ENCODE measurements at places on chromosomes 16 and 17.

- DNase-seq: peak; percentile 54
Measured at GRCh38 chr17:81481073-81481799, 31.4 kb downstream of the ACTG1 start.

DNA sequence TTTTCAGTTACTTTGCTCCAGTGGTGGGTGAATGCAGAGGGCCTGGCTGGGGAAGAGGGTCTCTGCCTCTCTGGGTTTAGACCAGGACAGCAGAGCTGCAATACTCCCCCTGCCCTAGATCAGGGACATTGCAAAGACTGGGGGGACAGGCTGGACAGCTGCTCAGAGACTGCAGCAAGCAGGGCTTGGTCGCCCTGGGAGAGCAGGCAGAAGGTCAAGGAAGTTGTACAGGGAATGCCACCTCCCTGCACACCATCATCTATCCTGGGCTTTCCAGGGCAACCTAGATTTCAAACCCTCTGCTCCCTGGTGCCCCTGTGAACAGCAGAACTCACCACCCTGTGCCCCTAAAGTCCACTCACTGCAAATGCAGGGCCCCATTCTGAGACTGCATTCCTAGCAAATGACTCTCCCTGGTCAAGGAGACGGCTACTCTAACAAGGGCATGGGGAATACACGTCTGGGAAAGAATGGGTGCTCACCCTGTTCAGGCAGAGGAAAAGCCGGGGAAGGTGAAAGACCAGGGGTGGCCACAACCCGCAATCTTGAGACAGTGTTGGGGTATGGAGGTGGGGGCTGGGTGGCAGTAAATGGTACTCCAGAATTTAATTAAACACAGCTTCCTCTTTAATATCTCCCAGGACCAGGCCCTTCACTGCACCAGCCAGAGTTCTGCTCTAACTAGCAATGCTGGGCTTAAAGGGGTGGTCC is 1.0 kb downstream of the KIFC3 start:
- no peak for DNase-seq

GRCh38 chr16:11407047-11407982 is 62.1 kb downstream of the RMI2 start:
- peak; percentile 69 for DNase-seq

DNA sequence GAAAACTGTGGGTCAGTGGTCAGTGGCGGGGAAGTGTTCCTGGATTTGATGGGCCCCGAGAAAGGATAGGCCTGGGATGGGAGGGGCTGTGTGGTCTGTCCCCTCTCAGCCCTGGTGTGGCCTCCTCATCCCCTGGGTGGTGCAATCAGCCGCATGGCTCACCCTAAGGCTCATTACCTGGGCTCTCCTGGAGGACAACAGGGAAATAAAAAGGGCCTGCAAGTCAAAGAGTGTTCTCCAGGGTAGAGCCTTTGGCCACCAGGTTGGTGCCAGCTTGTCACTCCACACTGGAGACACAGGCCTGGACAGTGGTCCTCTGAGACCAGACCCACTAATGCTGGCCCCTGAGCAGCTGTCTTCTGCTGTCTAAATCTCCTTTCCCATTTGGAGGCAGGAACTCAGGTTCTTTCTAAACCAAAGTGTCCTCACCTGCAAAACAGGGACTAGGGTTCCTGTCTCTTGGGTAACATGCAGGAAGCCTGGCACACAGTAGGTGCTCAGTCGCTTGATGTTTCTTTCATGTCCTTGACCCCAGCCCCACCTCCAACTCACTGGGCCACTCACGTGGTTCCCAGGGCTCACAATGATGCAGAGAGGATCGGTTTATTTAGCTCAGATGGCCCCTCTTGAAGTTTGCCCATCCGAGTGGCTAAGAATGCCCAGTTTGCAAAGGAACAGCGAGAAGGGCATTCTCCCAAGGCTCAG is 2.4 kb downstream of the NDRG4 start:
- no peak for DNase-seq

DNA sequence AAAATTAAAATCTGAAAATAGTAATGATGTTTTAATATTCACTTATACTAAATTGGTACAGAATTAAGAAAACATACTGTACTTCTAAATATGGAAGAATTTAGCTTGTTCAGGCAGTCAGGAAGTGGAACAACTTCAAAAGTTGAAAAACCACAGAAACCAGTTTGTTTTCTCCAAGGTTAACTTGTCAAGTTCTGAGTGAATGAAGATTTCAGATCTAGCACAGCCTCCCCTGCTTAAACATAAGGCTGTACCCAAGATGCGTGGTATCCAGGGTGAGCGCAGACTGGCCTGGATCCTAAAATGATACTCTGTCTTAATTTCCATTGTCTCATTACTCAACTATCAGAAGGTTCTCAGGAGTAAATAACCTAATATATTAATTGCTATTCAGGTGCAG is 730.7 kb upstream of the KIF2B start:
- DNase-seq: no peak

DNA sequence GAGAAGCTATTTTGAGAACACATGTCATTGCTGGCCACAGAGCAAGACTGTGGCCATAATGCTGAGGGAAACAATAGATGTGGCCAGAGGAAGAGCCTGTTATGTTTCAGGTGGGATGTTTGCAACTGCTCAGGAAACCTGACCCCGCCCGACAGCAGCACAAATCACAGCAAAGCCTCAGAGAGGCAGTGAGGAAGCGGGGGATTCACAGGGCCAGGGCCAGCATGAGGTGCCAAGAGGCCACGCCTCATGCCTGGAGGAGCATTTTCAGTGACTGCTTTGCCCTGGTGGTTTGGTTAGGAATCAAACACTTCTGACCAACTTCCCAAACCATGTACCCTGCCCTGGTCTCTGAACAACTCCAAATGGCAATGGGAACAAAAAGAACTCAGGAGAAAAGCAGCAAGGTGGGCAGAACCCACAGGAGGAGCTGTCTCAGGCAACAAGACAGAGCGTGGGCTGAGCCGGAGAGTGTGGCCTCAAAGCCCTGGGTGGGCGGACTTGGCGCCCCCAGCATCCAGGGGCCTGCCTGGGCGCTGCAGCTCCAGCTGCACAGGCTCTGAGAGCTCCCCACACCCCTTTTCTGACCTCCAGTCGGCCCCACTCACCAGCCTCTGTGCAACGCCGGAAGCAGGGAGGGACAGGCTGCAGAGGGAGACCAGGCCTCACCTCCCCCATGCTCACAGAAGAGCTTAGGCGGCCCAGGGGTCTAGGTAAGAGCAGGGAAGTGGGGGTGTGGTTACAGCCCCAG is 20.6 kb downstream of the HIC1 start:
- no peak for DNase-seq

Measured in stimulated activated CD4-positive, alpha-beta T cell treated with anti-CD3 and anti-CD28 coated beads, Interleukin-2, amount 100 ng/mL, for 24 hours (primary cell).